ENCODE measurements at places on chromosomes 12 and 14.

- no peak for DNase-seq
Measured at GRCh38 chr14:80390906-80391305, 179.6 kb upstream of the DIO2 start.

GRCh38 chr12:94171595-94171930, 23.2 kb downstream of the PLXNC1 start:
- DNase-seq: no peak

GRCh38 chr14:70052990-70053389, 135.8 kb downstream of the SLC8A3 start:
- DNase-seq: no peak

DNA sequence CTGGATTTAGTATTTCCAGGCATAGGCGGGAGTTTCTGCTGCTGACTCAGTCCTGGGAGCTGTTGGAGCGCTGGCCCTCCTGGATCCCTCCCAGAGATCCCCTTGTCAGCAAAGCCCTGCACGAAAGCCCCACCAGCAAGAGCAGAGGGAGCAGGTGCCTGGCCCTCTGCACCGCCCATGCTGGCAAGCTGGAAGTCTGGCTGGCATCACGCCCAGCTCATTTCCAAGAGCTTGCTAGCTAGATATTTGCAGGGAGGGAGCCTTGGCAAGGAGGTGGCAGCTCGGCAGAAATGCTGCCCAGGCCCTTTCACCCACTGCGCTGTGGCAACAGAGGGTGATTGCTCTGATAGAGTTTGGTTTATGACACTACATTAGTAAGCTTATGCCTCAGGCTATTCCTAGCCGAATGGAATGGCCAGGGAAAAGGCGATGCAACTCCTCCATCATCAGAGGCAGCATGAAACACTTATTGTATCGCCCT, 193.9 kb downstream of the EMP1 start:
- no peak for DNase-seq

GRCh38 chr12:104944252-104944651, 13.8 kb downstream of the SLC41A2 start:
- DNase-seq: no peak

GRCh38 chr12:80374615-80375014, 69.4 kb upstream of the PTPRQ start:
- DNase-seq: no peak

DNA sequence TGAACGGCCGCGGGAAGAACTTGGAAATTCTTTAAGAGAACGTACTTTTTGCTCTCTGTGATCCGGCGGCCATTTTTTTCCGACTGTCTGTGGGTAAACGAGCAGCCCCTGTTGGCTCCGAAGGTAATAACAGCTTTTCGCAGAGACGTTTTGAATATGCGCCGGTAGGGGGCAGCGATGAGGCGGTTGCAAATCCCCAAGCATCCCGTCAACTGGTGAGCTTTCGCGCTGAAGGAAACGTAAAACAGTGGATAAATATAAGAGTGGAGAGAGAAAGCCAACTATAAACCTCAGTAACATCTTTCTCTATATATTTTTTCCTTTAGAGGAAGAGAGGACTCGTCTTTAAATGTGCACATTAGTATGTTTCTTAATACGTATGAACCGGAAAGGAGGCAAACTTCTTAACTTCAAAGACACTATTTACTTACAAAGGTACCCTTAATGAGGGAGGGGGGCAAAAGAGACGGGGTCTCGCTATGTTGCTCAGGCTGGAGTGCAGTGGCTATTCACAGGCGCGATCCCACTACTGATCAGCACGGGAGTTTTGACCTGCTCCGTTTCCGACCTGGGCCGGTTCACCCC, 9.6 kb upstream of the NEMF start:
- peak; percentile 96 for DNase-seq

GRCh38 chr12:52602552-52602951, 1.3 kb upstream of the KRT72 start:
- peak; percentile 52 for DNase-seq

GRCh38 chr12:56160193-56160763, 2.1 kb downstream of the MYL6 start:
- peak; percentile 76 for DNase-seq

GRCh38 chr12:19048943-19049342, 80.6 kb upstream of the PLEKHA5 start:
- DNase-seq: no peak

- no peak for DNase-seq
Measured at GRCh38 chr14:32312010-32312331, 17.1 kb upstream of the AKAP6 start.

- no peak for DNase-seq
Measured at GRCh38 chr14:93369713-93370266, 22.8 kb downstream of the COX8C start.

DNA sequence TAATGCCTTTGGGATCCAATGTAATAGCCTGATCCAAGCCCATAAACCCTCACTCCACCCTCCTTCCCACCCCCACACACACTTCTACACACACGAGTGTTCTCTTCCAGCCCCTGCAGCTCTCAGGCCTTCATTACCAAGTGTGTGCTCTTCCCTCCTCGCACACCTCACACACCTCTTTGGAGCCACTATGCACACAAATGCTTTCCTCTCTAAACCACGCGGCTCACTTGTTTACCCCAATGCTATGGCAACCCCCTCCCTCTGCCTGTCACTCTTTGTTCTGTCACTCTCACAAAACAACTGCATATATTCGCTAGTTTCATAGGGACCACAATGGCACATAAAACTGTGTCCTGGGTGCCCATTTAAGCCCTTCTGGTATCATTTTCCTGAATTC, 35.1 kb downstream of the PPP2R5E start:
- no peak for DNase-seq

DNA sequence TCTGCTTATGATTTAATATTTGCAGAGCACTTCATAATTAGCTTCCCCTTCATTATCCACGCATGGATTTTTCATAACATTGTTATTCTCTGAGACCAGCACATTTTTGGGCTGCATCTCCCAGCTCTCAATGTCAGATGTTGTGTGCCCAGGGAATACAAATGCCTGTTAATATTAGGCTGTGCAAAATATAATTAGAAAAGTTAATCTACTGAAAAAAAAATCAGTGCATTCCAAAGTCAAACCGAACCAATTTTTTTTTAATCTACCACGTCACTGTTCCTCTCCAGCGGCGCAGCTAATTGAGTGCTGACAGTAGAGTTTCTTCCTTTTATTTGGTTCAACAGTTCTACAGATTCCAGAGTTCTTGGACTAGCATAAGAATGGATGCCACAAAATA, 191.0 kb upstream of the RGS6 start:
- DNase-seq: no peak

GRCh38 chr12:130458341-130458740, 120.7 kb downstream of the PIWIL1 start:
- no peak for DNase-seq

- no peak for DNase-seq
Measured at GRCh38 chr12:88985011-88985410, 367.3 kb downstream of the DUSP6 start.

DNA sequence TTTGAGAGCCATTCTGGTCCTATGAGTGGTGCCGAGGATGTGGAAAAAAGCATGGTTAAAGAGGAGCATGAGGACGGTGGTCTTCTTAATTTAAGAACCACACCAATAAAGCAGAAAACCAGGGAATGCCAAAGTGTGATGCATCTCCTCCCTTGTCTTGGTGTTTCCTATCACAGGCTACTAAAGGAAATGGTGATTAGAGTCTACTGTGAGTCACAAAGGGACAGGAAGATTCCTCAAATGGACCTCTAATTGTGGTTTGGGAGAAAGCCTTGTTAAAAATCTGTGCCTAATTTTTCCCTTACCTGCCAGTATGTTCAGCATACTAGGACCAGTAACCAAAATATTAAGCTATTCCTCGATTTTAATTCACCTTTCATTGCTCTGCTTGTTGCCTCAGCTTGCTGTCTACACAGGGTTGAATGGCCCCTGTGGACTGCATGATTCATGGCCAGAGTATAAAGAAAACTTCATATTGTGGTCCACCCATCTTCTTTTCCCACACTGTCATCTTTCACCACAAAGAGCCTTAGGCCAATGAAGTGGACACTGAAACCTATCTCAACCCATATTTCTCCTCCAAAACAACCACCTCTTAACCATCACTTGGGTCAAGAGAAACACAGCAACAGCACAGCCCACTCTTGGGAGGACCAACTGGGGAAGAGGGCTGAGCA, 38.8 kb downstream of the DIO2 start:
- no peak for DNase-seq

All from activated CD8-positive, alpha-beta memory T cell treated with anti-CD3 and anti-CD28 coated beads for 24 hours (primary cell).